ENCODE measurements at places on chromosomes 6 and 20.

DNA sequence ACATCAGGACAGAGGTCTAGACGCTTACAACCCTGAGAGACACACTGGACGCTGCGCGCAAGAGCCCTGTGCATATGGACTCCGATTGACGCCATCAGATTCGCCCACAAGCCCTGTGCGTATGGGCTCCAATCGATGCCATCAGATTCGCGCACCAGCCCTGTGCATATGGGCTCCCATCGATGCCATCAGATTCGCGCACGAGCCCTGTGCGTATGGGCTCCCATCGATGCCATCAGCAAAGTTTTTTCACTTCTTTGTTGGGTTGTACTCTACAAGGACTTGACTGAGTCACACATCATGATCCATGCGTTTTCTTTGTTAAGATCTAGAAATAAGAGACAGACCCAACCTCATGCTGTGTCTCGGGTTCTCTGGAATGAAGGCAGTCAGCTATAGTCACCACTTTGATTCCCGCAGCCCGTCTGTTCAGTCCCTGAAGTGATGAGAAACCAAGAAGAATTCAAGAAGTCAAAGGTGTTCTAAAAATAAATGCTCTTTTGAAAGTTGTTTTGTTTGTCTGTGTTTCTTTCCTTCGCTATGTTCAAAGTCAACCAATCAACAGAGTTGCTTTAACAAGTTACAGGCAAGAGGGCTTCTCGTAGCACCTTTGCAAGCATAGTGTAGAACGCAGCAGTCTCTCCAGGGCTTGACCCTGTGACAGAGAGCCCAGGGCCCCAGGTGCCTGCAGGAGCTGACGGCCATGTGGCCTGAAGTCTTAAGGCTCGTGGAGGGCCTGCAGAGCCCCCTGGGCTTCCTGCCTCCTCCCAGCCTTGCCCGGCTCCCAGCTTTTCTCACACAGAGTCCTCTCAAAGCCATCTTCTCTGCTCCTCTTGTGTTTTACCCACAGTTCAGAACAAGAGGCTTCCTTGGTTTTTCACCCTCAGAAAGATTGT, 7.9 kb downstream of the RPS6KA2 start:
- DNase-seq, result no peak

- DNase-seq, result no peak
Observed at GRCh38 chr6:30480536-30481156, 8.7 kb upstream of the HLA-E start.

GRCh38 chr6:149683256-149683859, 34.5 kb downstream of the LATS1 start:
- DNase-seq, result no peak

DNA sequence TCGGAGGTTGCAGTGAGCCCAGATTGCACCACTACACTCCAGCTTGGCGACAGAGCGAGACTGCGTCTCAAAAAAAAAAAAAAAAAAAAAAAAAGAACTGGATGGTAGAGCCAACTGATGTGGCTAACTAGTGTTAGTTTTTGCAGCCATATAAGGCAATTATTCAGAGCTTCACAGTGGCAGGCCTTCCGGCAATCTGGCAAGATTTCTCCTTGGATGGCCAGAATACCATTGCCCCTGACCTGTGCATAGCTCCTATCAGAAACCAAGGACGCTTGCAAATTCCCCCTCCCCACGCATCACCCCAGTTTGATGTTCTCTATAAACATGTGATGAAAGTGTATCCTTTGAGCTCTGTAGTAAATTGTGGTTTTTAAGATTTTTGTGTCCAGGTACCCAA, 127.0 kb downstream of the RNF144B start:
- DNase-seq, result no peak

DNA sequence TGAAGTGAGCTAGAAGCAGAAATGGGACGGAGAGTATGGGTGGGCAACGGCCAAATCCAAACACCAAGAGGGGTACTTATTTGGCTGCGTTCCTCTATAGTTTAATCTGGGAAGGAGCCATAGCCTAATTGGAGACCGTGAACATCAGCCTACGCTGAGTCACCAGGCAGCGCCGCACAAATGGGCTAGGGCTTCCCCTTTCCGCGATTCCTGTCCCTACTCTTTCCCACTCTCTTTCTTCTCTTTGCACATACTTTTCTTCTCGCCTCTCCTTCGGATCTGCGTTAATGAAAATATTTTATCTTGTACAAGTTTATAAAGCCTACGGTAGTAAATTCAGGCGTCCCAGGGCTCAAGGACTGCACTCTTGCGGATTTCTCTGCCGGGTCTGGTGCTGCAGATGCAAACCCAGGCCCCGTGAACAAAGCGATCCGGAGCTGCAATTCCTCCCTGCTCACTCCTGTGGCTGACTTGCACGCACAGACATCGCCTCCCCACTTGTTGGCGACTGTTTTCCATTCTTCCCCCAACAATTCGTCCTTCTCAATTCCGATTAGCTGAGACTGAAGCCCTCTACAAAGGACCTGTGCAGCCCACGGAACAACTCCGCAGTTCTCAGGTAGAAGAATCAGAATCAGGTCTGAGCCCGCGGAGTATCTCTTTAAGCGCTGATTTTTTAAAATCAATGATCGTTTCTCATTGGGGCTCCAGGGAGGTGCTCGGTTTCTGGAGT, 4.2 kb upstream of the TBX18 start:
- peak; percentile 64 for DNase-seq
